ENCODE measurements at places on chromosomes 1 and 21.

DNA sequence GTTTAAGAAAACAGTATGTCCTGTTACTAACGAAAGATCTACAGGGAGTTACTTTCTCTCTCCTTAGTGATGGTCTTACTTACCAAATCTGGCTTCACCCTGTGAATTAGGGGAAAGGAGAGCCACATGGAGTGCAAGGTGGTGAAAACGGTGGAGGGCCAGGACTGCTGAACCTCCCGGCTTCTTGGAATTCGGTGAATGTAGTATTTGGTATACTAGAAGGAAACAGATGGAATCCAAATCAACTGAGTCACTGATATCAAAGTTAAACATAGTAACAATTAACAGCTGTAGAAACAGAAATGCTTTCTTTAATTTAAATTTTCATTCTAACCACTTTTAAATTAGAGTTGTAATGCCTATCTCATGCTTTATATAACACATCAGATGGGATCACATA lies 45.7 kb downstream of the ALG14 start:
- DNase-seq: no peak

GRCh38 chr1:40435471-40435870 lies 14.8 kb upstream of the ZFP69B start:
- DNase-seq: no peak

- no peak for DNase-seq
Observed at GRCh38 chr1:29121936-29122681, 1.6 kb downstream of the TMEM200B start.

GRCh38 chr1:186849826-186850225 lies 21.1 kb downstream of the PLA2G4A start:
- DNase-seq: no peak

GRCh38 chr1:22031214-22031962 lies 21.1 kb upstream of the CDC42 start:
- no peak for DNase-seq

Data from NCI-H510A (cell line).